Epithelial cell of esophagus (primary cell): ENCODE measurements at places on chromosomes 4 and X.
A peak's percentile ranks its signal among the peaks of the same experiment; 100 is the strongest.

GRCh38 chr4:177367336-177367735 is 57.7 kb downstream of the NEIL3 start:
- DNase-seq: peak; percentile 50

- no peak for DNase-seq
These were observed 269.8 kb downstream of the COL25A1 start for GRCh38 chr4:109032671-109033070.

- DNase-seq: no peak
These were observed 1.8 kb downstream of the TLR10 start for GRCh38 chr4:38780833-38781484.

DNA sequence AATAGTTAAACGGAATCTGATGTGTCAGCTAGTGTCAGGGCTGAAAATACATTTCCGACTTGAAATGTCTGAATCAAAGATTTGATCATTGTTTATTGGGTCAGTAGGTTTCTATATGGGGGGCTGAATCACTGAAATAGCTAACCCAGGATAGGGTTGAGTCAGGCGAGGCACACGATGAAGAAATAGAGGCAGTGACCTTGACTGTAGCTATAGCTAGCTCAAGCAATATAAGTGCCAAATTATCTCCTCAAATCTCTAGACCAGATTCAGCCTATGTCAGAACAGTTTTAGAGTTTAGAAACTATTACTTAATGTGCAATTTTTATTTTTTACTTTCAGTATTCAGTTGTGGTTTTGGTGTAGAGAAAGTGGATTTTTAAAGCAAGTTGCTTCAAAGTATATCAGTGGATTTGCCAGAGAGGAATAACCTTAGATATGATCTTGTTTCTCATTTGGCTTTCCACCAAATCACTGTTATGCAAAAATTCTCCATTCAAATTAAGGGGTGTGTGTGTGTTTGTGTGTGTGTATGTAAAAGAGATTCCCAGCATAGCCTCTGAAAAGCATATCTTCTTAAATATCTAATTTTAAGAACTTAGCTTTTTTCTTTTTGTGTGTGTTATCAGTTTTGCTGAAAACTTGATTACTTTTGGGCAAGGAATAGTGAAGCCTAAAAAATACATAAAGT is 100.3 kb upstream of the RPL34 start:
- no peak for DNase-seq

DNA sequence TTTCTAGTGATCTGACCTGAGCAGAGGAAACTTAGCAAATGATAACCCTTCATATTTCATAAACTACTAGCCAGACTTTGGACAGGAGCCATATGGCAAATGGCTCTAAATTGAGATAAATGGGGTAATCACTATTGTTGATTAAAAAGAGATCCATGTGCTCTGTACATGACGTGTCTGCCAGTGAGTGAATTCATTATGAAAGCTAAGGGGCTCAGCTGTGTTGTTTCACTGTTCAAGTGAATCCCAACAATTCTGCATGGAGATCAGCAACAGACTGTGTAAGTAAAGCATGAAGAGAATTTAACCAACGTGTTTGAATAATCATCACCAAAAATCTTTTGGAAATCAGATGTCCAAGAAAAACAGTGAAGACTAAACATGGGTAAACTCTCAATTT is 9.5 kb upstream of the QRFPR start:
- DNase-seq: no peak

GRCh38 chr4:111018216-111018615 is 395.3 kb upstream of the PITX2 start:
- DNase-seq: no peak

DNA sequence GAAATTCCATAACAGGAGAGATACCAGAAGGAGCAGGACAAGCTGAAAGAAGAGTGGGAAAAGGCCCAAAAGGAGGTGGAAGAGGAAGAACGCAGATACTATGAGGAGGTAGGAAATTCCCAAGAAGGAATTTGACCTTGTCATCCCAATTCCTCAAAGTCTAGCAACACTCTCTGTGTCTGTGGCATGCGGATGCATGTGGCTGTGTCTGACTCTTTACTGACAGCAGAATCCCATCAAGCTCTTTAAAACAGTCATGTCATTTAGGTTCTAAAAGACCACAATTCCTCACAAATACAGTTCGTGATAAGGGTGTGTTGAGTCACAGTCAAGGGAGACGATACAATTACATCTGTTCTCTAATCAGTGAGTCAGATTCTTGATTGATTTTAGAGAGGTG is 68.5 kb downstream of the PHOX2B start:
- DNase-seq: no peak

GRCh38 chr4:123050018-123050417 is 127.6 kb upstream of the NUDT6 start:
- no peak for DNase-seq

DNA sequence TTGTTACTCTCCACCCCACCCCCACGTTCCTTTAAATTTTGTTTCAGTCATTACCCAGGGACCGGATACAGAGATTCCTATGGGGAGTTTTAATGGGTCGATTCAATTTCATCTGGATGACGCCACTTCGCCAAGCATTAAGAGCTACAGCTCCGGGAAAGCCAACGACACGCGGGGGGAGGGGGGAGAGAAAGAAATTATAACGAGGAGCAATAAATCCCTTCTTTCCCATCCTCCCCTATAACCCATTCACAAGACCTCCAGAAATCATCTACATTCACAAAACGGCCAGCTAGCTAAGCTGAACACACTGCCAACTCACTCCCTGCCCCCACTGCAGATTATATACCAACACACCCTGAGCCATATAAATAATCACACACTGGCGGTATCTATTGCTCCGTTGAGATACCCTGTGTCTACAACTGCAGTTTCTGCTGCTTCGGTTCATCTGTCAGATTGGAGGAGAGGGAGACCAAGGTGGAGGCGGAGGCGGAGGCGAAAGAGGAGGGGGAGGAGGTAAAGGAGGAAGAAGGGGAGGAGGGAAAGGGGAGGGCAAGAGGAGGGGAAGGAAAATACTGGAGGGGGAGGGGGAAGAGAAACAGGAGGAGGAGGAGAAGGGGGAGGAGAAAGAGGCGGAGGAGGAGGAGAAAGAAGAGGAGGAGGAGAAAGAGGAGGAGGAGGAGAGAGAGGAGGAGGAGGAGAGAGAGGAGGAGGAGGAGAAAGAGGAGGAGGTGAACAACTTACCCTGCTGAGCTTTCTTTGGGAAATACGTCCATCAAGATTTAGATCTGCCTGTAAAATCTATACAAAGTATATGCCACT is 113.9 kb upstream of the VAMP7 start:
- peak; percentile 81 for DNase-seq

DNA sequence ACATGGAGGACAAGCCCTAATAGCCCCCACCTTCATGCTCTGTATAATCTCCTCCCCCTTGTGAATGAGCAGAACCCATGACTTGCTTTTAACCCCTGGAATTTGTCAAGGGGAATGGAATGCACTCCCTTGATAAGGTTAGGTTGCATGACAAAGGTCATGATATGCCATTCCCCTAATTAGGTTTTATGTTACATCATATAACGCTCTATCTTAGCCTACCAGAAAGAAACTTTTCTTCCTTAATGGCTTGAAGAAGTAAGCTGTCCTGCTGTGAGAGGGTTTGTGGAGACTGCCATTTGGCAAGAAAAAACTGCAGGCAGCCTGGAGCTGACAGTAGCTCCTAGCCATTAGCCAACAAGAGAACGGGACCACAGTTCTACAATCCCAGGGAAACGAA is 399.8 kb upstream of the MAD2L1 start:
- no peak for DNase-seq

GRCh38 chr4:75213480-75213879 is 280.6 kb downstream of the PARM1 start:
- no peak for DNase-seq

DNA sequence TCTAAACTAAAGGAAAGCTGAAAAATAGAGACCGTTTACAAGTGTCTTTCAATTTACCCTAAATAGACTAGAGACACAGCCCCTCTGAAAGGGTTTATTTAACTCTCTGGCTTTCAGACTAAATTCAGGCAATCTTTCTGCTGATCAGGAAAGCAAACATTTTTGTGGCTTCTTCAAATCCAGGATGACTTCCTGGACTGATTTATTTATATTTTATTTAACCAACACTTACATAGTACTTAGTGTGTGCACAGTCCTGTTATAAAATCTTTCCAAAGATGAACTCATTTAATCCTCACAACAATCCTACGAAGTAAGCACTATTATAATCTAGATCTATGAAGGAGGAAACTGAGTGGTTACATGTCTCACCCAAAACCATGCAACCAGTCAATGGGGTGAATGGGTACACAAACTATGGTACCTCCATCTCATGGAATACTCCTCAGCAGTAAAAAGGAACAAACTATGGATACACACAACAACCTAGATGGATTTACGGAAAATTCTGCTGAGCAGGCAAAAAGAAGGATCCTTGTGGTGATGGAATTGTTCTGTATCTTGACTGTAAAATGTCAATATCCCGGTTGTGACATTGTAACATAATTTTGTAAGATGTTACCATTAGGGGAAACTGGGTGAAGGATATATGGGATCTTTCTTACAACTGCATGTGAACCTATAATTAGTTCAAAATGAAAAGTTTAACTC is 64.1 kb upstream of the MAMLD1 start:
- DNase-seq: no peak

GRCh38 chr4:7976634-7977033 is 37.0 kb upstream of the AFAP1 start:
- no peak for DNase-seq

DNA sequence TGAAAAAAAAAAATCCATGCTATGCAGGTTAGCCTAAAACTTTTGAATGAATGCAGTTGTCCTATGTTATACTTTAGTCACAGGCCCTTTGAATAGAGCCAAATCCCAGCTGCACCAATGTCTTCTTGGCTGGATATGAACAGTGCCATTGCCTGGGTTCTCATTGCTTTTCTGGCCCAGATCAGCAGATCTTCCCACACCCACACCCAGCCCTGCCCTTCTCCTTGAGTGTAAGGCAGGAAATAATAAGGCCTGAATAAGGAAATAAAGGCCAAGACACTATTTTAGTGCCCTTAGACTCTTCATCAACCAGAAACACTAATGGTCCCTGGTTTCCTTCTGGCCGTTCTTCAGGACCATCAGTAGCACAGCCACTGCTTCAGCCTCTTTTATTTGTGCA is 66.6 kb downstream of the USP38 start:
- DNase-seq: peak; percentile 23

- DNase-seq: peak; percentile 61
These were observed 40.4 kb upstream of the TLR2 start for GRCh38 chr4:153643406-153644383.

DNA sequence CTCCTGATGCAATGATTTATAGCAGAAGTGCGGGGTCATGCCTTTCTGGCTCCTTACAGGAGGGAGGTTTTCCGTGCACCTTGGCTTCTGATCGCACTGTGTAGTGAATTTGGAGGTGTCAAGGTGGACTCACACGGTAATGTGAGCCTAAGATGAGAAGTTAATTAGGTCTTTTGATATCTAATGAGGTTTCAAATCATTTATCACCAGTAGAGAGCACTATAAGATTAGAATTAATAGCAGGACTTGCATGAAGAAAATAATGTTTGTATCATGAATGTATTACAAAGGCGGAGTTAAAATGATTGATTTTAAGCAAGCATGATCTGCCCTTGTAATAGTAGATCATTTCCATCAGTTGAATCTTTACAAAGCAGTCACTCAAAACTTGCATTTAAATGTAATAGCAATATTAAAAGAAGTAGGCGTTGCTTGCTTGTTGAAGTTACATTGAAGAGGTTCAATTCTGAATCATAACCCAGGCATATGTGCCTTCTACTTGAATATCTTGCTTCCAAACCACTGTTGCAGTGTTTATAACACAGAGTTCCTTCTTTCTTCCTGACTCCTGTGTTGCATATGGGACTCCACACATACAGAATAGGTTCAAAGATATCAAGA is 152.1 kb downstream of the FMR1NB start:
- peak; percentile 13 for DNase-seq
